ENCODE measurements at places on chromosomes 2 and 18.

DNA sequence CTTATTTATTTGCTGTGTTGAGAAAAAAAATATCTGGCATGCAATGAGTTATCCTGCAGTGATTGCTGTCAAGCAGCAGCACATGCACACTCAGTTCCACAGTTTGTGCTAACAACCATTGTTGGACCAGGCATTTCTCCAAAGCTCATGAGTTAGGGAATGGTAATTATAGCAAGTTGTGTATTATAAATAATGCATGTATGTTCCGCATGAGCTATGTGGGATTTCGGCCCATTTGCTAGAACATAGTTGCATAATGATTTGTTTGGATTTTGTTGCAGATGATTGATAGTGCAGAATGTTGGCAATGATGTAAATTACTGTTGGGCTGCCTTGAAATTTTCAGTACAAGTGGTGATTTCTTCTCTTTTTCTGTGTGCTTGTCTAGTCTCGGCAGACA, 10.7 kb downstream of the KCNJ3 start:
- DNase-seq: no peak

DNA sequence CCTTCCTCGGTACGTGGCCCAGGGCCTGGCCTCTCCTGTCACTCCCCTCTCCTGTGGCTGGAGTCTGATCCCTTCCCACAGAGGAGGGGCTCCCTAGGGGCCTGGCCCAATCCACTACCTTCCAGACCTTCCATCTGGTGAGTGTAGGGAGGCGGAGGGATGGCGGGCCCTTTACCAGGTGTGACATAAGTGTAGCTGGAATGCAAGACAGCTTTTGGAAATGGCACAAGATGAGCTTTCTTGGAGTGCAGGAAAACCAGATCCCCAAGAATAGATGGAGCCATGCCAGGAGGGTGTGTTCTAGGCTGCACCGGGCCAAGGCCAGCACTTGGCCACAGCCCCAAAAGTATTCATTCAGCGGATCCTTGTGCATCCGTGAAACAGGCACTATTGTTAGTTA, 30.1 kb downstream of the IGFBP5 start:
- DNase-seq: no peak

GRCh38 chr2:185181901-185182300, 556.7 kb upstream of the FSIP2 start:
- peak; percentile 12 for DNase-seq

DNA sequence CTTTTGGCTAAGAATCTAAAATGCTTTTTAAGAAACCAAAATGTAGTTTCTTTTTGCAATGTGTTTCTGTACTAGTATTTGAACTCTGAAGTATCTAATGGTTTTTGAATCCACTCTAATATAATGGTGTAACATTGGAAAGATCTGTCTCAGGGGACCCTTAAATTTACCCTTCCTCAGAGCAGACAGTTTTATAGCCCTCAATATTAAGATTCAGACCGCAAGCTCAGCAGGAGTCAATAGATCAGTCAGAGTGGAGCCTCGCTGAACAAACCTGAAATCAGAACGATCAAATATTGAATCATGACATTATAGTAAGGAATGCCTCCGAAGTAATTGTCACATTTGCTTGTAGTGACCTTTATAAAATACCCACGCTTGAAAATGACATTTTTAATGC, 18.3 kb downstream of the SGPP2 start:
- DNase-seq: no peak

DNA sequence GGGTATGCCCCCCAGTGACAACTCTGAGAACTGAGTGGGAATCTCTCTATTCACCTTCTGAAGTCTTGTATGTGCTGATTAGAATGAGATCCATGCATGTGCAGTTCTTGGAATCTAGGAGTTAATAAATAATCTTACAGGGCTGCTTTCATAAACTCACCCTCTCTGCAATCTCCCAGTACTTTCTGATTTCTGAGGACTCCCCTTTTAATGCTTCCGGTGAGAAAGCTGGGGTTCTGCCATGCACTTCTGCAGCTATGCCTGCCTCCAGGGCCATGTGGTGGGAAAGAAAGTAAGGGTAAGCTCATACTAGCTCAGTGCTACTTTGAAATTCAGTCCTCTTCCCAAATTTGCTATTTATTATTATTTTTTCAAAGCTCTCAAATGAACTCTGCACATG, 432.9 kb downstream of the MTX2 start:
- no peak for DNase-seq

- peak; percentile 11 for DNase-seq
These were observed 7.3 kb downstream of the NBEAL1 start for GRCh38 chr2:203021991-203022390.

DNA sequence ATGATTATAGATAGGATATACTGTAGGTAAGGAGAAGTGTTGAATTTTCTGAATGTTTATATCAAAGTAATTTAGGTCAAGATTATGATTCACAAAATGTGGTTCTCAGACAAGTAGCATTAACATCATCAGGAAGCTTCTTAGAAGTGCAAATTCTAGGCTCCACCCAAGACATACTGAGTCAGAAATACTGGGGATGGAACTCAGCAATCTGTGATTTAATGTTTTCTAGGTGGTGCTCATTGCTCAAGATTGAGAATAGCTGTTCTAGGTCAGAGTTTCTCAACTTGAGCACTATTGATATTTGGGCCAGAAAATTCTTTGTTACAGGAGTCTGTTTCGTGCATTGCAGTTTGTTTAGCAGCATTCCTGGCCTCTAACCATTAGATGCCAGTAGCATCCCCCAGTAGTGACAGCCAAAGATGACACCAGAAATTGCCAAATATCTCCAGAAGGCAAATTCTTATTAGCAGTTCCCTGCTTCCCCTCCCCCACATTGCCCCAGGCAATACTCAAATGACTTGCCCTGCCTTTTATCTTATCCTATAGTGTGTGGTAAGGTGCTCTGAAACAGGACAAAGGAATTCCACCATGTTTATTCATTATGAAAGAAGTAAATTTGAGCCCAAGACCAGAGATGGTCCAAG, 1001.2 kb downstream of the DPP10 start:
- DNase-seq: peak; percentile 41

- DNase-seq: no peak
These were observed 17.5 kb downstream of the TGOLN2 start for GRCh38 chr2:85310330-85310729.

DNA sequence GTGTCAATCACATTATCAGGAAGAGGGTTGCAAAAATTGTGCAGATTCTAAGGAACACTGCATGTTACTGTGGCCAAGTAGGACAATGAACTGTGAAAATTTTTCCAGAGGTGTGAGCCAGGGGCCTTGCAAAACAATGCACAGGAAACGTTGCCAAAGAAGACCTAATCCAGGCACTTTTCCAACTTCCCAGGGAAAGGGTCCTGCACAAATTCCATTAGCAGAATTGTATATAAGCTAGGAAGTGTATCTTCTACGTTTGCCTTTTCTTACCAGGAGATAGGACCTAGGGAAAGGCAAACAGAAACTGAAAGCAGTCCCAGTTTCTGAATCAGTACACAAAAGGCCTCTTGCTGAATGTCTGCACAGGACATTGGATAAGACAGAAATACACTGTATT, 1888.3 kb upstream of the CELF4 start:
- DNase-seq: peak; percentile 80

DNA sequence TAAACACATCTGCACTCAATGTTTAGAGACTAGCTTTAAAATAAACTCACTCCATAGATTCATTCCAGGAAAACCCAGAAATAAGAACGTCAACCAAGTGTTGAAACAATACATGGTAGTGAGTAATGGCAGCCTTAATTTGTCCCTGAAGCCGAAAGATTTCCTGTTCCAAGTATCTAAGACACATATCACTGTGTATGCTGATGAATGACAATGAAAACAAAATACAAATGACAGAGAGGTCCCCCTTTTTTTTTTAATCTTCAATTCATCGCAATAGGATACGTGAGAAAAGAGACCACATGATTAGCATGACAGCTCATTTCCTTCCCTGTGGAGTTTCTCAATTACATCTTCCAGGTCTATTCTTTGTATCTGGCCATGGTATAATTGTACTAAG, 160.5 kb upstream of the STK17B start:
- DNase-seq: no peak

DNA sequence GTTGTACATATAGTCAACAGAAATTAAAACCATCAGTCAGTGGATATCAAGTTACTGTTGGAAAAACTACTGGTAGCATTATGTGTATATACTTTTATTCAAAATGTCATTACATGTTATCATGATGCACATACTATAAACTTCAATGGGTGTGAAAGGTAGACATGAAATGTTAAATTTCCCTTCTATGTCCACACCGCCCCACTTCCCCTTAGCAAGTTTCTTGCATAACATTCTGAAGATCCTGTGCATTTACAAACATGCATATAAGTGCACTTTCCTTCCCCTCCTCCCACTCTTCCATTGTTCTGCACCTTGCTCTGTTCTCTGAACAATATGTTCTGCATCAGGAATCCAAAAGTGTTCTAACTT, 16.6 kb upstream of the HK2 start:
- no peak for DNase-seq

GRCh38 chr2:36607947-36608346, 10.0 kb upstream of the FEZ2 start:
- DNase-seq: no peak

DNA sequence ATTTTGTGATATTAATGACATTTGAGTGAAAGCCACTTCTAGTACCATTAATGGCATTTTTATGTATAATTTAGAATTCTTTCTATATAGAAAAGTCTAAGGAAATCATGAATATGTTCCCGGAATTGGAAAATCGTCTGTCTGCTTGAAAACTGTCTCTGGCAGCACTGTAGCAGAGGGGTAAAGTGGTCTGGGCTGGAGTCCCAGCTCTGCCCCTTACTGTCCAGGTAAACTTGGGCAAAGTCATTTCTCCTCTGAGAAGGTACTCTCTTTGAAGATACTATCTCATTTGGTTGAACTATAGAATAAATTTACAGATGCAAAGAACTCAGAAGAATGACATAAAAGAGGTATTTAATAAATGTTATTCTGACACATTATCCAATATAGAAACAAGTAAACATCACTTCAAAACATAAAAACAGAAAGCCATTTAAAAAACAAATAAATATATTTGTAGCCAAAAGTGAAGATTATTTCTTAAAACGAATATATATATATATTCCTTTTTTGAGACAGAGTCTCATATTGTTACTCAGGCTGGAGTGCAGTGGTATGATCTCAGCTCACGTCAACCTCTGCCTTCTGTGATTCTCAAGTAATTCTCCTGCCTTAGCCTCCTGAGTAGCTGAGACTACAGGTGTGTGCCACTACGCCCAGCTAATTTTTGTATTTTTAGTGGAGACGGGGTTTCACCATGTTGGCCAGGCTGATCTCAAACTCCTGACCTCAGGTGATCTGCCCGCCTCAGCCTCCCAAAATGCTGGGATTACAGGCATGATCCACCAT, 149.8 kb upstream of the ITGA4 start:
- peak; percentile 58 for DNase-seq

DNA sequence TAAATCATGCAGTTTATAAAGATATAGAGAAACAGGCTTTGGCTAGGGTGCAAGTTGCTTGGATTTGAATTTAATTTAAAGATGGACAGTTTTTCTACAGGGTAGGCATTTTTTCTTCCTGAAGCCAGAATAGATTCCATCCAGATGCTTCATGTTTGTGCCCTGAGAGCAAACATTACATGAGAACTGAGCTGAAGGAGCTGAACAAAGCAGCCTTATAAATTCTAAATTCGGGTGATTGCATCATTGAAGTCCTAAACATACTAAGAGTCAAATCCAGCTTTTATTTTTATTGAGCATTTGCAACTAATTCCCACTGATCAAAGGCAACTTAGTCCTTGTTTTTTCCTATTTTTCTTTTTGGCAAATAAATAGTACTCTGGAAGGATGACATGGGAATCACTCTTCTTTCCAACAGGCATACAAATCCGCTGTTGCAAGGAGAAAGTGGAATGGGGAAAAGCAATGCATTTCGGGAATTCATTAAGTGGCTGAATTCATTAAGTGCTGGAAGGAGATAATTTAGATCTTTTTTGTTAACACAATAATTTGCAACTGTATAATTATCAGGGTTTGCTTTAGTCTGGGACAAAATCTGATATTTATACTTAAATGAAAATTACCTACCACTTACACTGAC, 828.0 kb downstream of the SLC4A3 start:
- DNase-seq: no peak

- DNase-seq: no peak
These were observed 2.7 kb downstream of the VSNL1 start for GRCh38 chr2:17543131-17543660.

DNA sequence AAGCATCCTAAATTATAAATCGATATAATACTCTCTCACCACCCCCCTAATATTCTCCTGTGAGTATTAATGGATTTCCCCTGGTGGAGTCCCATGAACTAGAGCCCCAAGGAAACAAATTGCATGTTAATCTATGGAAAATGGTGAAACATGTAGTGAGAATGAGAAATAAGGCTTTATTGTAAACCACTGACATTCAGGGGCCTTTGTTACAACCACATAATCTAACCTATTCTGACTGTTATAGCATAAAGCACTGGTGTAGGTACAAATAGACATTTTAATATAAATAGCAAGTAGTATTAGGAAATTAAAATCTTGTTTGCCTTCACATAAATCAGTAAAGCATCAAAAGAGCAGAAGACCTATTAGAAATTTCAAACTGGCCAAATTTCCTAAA, 65.3 kb upstream of the TLK1 start:
- no peak for DNase-seq

- no peak for DNase-seq
These were observed 174.9 kb downstream of the ETAA1 start for GRCh38 chr2:67571785-67572718.

DNA sequence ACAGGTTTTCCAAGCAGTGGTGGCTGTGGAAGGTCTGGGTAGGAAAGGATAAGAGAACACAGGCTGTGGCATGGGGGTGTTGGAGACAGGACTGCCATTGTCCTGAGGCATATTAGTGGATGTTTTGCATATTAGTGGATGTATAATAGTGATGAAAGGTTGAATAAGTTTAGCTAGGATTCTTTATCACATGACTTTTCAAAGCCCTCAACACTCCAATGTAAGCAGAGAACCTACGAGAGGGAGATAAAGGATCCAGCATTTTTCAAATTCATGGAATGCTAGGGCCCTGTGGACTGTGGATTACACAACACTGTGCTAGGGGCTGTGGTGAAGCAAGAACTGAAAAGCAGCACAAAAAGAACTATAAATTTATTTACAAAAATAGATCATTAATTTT, 63.2 kb downstream of the POLE4 start:
- DNase-seq: no peak

- DNase-seq: no peak
These were observed 122.4 kb downstream of the SETBP1 start for GRCh38 chr18:44803019-44803650.

GRCh38 chr18:9803698-9804516, 81.9 kb upstream of the TXNDC2 start:
- peak; percentile 93 for DNase-seq

All from OCI-M1 (cell line).